ENCODE measurements at places on chromosomes 1 and 21. TPM values are rescaled to one million over a fixed set of nuclear protein-coding genes. Genes with fewer than 3 reads are reported as not detected.
A peak's percentile ranks its signal among the peaks of the same experiment; 100 is the strongest.

- DNase-seq: no peak
These were observed 62.6 kb upstream of the MACF1 start for GRCh38 chr1:39141925-39142324.

DNA sequence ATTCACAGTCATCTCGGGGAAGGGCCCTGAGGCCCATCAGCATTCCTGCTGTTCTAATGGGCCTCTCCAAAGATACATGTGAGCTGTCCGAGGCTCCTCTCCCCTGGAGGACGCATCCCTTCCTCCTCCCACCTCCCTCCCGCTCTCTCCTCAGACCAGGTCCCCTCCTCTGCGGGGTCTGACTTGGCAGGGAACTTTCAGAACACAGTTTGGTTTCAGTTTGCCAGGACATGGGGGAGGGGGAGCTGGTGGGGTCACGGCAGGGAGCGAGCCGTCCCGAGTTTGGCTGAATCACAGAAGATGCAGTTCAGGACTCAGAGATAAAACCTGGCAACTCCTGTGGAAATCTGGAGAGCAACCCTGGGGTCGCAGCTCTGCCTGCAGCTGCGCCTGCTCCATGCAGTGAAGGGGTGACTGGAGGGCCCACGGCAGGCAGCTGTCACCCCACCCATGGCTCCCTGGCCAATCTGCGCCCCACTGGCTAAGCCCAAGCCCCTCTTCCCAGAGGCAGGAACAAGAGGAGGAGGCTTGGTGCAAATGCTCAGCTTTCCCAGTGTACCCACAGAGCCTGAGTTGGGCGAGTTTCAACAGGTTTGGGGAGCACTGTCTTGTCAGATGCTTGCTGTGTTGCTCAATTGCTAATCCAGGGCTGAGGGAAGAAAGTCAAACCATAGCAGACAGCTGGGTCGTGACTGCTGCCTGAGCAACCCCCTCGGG lies 5.7 kb downstream of the WNT4 start:
- DNase-seq: no peak

SPOCD1 gene
- total RNA-seq: 1.3 TPM

DNA sequence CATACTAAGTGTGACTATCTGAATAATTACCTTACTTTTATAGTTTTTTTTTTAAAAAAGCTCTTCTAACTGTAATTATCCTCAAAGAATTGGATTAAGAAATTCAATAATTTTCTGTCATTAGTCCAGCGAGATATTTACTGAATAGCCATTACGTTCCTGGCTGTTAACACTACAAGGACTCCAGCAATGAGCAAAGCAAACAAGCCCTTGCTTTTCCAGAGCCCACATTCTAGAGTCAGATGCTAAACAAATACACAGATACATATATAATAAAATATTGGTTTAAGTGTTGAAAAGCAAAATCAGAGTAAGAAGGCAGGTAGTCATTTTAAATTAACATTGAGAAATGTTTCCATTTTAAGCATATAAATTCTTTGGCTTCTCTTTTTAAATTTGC lies 118.4 kb downstream of the ATF6 start:
- no peak for DNase-seq

INSRR gene
- total RNA-seq: 0.40 TPM

DNA sequence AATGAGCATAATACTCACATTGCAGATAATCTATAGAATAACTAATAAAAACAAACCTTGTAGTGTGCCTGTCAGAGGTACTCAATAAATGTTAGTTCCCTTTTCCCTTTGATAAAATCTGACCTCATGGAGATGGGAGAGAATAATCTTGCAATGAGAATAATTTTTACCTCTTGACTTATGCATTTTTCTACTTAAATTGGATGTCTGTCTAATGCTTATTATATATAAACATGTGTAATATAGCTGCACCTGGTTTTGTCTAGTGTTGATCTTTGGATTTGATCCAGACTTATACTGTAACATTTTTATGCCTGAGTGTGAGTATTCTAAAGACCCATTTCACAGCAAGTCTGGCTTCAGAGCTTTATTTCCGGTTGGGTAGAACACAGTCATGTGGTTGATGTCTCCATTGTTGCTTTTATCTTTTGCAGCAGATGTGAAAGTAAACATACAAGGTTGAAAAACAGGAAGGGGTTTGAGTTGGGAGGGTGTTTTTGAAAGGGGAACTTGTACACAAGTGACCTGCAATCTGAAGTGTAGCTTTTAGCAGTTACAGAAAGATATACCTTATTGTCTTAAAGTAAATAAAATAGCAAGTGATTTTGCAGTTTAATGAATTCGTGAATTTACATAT lies 12.4 kb downstream of the EPB41 start:
- no peak for DNase-seq

GRCh38 chr21:44443891-44444285 lies 11.4 kb upstream of the LRRC3 start:
- DNase-seq: no peak

SLC5A9 gene
- total RNA-seq: 0.40 TPM

DNA sequence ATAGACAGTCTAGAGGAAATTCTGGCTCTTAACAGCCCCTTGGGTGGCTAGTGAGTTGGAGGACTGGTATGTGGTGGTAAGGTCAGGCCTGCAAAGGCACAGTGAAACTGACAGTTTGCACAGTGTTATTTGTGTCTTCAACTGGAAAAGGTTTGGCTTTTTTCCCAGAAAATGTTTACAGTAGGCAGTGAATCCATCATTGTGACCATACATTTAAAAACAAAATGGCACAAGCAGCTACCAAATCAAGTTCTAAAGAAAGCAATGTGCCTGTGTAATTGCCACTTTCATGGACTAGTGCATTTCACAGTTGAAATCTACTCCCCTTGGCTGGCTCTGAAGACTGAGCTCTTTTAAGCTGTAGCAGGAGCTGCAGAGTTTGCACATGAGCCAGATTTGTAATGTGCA lies 24.8 kb downstream of the ATPAF1 start:
- no peak for DNase-seq

FLG2 gene
- total RNA-seq: not detected

GRCh38 chr1:58830291-58830690 lies 46.4 kb upstream of the JUN start:
- DNase-seq: no peak

DNA sequence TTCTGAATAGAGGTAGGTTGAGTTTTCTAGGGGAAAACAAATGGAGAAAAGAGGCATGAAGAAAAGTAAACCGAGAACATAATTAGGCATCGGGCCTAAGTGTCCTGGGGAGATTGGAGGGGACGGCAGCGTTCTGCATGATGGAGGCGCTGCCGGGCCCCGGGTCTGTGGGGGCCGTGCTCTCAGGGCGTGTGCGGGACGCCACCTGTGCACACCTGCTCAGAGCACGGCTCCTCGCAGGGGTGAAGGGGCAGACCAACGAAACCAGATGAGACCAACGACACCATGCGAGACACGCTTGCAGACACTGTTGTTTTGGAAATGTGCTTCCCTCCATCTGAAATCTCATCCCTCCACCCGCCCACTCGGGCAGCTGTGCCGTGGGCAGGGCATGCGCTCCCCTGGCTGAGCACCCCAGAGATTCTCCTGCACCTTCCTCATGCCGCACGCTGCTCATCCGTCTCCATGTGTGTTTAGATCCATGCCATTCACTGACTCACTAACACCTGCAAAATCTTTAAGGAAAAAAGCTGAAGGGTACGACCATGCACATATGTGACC lies 28.2 kb upstream of the TRAPPC10 start:
- no peak for DNase-seq

DNA sequence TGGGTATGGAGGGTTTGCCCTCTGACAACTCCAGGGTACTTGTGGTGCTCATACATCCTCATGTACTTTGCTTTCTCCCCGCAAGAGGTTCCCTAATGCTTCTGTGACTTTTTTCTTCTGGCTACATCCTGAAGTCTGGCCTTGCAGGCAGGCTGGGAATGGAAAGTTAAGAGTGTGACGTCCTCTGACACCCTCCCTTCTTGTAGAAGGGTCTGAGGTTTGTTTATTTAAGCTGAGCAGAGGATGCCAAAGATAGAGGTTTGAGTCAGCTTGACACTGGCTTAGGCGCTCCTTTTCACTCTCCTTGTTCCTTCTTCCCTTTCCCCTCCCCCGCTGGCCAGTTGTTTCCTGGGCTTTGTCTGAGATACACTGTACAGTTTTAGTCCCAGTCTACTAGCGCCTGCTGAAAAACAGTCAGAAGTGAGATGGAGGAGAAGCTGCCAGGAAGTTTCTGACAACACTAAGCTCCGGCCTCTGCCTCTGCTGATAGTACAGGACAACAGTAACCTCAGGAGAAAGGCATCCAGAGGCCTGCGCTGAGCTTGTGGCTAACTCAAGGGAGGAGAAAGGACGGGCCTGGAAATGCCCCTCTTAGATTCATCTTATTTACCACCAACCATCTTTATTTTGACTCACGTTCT lies at the start of gene MACF1:
MACF1 (plus strand) TSS at position 255 of the 641 bp plus-strand sequence; CDS start at position 583, 328 bp downstream.
- DNase-seq: peak; percentile 79

- DNase-seq: no peak
These were observed 6.8 kb upstream of the INAVA start for GRCh38 chr1:200887772-200888348.

CYP4B1 gene
- total RNA-seq: 20.9 TPM

TRIM58 gene
- 22.9 TPM for total RNA-seq

GRCh38 chr1:219185486-219186117 lies 11.9 kb downstream of the LYPLAL1 start:
- no peak for DNase-seq

- no peak for DNase-seq
These were observed 103.6 kb upstream of the GCLM start for GRCh38 chr1:94012708-94013366.

GRCh38 chr1:107824946-107825345 lies 140.0 kb downstream of the VAV3 start:
- DNase-seq: no peak

ZBTB8B gene
- total RNA-seq: 0.04 TPM

GRCh38 chr1:36771660-36772284 lies 262.5 kb downstream of the GRIK3 start:
- DNase-seq: no peak

VWA5B1 gene
- not detected for total RNA-seq

DNA sequence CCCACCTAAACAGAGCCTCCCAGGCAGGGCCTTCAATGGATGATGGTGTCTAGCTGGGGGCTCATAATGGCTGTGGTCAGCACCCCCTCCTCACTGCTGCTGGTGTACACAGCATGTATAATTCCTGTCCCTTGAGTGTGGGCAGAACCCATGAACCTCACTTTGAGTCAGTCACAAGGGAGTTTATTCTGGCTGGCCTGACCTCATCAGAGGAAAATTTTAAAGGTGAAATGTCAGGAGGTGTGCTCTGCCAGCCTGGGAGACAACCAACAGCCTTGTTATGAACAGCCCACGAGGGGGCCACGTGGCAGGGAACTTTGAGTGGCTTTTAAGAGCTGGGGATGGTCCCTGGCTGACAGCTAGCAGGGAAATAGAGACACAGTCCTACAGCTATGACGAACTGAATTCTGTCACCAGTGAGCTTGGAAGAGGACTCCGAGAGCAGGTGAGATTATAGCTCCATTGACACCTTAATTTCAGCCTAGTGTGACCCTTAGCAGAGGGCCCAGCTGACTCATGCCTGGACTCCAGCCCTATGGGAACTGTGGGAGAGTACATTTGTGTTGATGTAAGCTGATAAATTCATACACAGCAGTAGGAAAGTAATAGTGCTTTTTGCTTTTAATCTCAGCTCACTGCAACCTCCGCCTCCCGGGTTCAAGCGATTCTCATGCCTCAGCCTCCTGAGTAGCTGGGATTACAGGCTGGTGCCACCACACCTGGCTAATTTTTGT lies 73.5 kb upstream of the RUNX3 start:
- DNase-seq: no peak

GRCh38 chr1:172460887-172461315 lies 17.0 kb upstream of the PIGC start:
- DNase-seq: no peak

GRCh38 chr1:15459771-15460707 lies 3.5 kb downstream of the CELA2A start:
- DNase-seq: no peak

GRCh38 chr1:198939956-198940355 lies 301.1 kb downstream of the PTPRC start:
- no peak for DNase-seq

DCST1 gene
- 0.31 TPM for total RNA-seq

GRCh38 chr1:159869173-159869572 lies 6.7 kb upstream of the VSIG8 start:
- DNase-seq: no peak

- DNase-seq: no peak
These were observed 16.8 kb upstream of the PLEKHG5 start for GRCh38 chr1:6508154-6508815.

- no peak for DNase-seq
These were observed 56.4 kb downstream of the ETS2 start for GRCh38 chr21:38861989-38862683.

ASTN1 gene
- total RNA-seq: 0.36 TPM

DNA sequence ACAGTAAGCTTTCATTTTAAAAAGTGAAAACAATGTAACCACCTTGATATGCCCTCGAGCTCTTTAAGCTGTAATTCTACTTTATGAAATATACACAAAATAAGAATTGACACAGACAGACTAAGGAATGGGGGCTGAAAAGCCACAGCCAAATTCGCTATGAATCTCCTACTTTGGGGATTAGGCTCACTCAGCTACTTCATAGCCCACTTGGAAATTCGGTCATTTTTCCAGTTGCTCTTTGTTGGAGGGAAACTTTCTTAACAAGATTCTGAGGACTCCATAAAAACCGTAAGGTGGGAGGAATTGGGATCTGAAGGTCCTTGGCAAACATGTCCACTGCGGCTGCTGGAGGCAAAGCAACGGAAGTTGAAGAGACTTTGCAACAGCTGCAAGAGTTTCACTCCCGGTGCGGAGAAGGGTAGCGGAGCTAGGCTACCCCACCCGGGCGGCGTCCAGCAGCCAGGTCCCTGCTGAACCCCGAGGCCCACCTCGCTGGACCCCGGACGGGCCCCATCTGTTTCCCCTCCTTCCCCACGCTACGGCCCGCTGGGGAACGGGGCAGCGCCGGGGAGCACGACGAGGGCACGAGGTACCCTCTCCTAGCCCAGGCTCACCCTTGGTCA lies 634 bp downstream of the MYCBP start:
- no peak for DNase-seq

APCS gene
- not detected for total RNA-seq

PPT1 gene
- total RNA-seq: 80.3 TPM

- no peak for DNase-seq
These were observed 1.7 kb downstream of the HES4 start for GRCh38 chr1:997993-998744.

GRCh38 chr1:6809461-6809860 lies 24.2 kb downstream of the CAMTA1 start:
- no peak for DNase-seq

DNA sequence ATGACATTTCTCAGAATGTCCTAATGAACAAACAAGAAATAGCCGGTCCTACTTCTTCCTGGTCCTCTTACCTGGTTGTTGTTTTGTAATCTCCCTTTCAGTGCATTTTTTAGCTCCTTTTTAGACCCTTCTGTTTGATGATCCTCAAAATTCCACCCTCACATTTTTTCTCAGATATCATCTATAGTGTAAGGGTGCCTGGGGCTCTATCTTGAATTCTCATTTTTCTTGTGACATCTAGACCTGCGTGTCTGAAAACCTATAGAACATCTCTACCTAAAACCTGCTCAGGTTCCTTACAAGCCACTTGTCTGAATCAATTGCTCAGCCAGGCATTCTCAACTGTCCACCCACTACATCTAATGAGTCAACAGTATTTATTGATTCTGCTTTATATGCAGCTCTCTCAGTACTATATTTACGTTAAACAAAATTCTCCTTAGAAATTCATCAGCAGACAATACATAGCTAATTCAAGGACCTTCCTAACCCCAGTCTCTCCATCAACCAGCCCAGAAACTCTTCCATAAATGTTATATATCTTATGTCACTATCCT lies 36.5 kb upstream of the USH2A start:
- no peak for DNase-seq

All from sciatic nerve (tissue), 2 donors.